LHCN-M2 (cell line): ENCODE measurements at places on chromosomes 11 and 22. TPM values are rescaled to one million over a fixed set of nuclear protein-coding genes. Genes with fewer than 3 reads are reported as not detected.

MRPL23 gene
- total RNA-seq: 191 and 219 TPM in 2 replicates

TENM4 gene
- total RNA-seq: 0.06 TPM in 2 replicates

CBLIF gene
- not detected in 2 replicates for total RNA-seq

CRYBB2 gene
- not detected in 2 replicates for total RNA-seq

PGR gene
- total RNA-seq: not detected in 2 replicates

DNA sequence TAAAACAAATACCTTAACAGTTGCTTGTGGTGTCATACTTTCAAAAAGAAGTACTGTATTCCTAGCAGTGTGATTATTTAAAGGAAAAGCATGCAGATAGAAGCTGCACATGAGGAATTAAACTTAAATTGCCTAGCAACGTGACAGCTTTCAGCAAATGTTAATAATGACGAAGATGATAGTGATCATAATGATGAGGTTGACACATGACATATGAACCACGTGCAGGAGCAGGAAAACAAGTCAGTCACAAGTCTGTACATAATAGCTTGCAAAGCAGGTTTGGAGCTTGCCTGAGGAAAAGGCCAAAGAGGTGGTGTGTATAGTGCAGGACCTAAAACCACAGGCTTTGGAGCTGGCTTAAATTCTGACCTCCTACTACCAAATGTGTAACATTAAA, 30.6 kb upstream of the PIK3C2A start:
- DNase-seq: no peak

DNA sequence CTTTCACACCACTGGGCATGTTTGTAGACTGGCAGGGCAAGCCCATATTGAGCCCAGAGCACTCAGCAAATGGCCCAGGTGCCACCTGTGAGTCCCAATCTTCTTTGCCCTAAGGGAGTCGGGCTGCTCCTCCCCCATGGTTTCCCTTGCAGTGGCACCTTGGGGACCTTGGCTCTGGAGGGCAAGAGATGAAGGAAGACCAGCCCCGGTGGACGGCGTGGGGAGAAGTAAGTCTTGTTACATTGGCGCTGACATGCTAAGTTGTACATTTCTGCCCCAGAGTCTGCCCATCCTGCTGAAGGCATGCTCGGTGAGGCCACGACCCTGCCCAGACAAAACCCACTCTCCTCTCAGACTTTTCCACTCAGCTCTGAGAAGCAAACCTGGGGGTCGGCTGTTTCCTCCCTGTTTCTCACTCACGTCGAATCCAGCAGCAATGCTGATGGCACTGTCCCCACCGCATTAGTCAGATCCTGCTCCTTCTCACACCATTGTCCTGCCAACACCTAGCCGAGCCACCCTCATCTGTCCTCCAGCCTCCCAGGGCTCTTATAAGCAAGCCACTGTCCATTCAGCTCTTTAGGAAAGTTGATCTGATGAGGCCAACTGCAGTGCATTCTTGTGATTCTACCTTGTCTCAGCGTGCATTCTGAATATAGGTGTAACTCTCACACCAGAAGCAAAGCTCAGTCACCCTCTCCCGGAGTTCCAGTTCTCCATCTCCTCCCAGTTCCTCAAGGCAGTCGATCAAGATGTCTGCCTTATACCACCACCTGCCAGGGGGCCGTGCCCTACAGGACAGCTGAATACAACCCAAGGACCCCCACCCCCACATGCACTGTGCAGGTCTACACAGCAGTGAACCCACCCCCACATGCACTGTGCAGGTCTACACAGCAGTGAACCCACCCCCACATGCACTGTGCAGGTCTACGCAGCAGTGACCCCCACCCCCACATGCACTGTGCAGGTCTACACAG, 827.1 kb downstream of the TBC1D22A start:
- no peak for DNase-seq

DNA sequence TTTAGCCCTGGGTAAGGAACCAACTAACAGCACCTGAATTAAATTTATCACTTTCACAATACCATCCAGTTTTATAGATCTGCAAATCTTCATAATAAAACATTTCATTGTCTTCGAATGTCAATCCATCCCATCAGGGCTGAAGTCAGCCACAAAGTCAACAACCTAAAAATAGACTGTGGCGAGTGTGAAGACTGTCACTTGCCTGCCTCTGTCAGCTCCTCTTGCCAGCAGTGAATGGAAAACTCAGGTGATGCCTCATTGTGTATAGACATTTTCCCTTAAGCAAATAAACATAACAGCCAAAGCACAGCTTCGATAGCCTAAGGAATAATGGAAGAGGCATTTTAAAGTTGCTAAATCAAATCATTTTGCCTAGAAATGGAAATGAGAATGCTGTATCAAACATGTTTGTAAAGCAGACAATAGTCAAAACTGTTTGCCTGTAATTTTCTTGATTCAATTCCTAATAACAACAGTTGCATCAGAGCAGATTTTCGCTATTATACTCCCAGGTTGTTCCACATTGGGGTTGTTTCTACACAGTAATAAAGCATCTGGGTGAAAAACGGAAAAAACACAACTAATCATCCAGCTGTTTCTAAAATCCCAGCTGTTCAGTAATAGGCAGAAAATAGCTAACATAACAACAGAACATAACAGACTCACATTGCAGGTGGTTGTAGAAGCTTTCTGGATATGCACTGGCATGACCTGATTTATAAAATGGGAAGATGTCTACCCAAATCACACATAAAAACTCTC, 15.7 kb downstream of the KCNA4 start:
- DNase-seq: no peak

DNA sequence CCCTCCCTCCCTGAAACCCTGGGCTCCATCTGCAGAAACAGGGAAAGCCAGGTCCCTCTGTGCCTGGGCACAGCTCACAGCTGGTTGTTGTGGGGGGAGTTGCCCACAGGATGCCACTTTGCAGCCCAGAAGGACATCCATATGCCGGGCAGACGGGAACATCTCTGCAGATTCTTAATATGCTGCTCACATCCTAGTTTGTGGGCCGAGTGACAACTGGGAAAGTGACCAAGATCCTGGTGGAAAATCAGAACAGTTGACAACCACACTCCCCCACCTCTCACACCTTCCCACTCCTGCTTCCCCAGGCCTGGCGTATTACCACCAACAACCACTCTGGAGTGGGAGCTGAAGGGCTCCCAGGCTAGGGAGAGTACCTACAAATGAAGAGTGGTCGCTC, 7.3 kb upstream of the SCGB1A1 start:
- DNase-seq: no peak

- no peak for DNase-seq
Measured at GRCh38 chr11:123479048-123479837, 49.2 kb downstream of the GRAMD1B start.

GRCh38 chr11:80669620-80670019, 1228.8 kb upstream of the TENM4 start:
- no peak for DNase-seq

- DNase-seq: no peak
Measured at GRCh38 chr11:6268820-6269219, 9.2 kb downstream of the CCKBR start.

DNA sequence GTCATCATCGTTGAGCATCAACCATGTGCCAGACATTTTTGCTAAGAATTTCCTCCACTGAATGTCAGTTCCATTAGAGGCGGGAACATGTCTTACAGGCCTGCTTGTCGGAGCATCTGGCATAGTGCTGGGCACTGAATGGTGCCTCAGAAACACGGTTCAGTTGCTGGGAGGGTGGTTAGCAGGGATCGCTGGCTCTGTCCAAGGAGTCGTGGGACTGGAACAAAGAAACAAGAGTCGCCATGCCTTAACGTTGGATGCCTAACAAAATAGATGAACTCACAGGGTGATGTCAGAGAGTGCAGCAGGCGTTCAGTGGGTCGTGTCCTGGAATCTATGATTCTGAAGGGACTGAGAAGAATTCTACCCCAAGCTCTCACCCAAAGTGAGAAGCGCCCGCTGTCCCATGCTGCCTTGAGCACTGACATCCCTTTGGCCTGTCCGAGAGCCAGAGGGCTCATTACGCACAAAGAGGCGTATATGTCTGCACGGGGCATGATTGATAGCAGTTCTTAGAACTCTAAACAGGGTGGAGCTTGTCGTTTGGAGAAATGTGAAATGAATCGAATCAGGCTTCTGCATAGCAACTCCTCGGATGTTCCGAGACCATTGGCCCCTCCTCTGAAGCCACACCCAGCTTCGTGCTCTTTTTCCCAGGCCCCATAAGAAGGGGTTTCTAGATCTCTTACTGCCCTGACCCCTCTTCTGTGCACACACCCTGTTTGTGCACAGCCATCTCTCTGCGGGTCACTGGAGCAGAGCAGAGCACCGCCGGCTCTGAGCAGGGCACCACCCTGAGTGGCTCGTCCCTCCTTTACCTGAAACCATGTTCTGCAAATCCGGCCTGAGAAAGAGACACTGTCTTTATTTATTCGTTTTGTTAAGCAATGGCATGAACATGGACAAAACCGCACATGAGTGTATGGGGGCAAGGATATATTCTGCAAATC, 113.1 kb upstream of the B3GAT1 start:
- no peak for DNase-seq

GRCh38 chr22:46748908-46749675, 11.0 kb upstream of the CERK start:
- DNase-seq: no peak

DNA sequence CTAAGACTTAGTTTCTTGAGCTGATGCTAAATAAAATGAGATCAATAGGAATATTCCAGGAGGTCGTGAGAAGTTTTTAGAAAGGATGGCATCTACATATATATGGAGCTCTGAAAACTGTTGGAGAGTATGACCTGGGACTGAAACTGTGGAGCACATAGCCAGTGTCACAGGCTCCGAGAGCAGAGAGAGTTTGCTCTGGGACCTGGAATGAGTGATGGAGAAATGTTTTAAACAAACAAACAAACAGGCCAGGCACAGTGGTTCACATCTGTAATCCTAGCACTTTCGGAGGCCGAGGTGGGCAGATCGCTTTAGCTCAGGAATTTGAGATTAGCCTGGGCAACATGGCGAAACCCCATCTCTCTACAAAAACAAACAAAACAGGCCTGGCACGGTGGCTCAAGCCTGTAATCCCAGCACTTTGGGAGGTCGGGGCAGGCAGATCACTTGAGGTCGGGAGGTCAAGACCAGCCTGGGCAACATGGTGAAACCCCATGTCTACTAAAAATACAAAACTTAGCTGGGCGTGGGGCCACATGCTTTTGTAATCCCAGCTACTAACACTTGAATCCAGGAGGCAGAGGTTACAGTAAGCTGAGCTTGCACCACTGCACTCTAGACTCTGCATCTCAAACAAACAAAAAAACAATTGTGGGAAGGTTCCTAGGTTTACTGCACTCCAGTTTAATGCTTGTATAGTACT, 67.1 kb downstream of the SLC35F2 start:
- no peak for DNase-seq

GRCh38 chr11:43834286-43834685, 46.3 kb upstream of the ALKBH3 start:
- DNase-seq: no peak

GRCh38 chr11:12979928-12980689, 29.0 kb upstream of the RASSF10 start:
- DNase-seq: no peak

DNA sequence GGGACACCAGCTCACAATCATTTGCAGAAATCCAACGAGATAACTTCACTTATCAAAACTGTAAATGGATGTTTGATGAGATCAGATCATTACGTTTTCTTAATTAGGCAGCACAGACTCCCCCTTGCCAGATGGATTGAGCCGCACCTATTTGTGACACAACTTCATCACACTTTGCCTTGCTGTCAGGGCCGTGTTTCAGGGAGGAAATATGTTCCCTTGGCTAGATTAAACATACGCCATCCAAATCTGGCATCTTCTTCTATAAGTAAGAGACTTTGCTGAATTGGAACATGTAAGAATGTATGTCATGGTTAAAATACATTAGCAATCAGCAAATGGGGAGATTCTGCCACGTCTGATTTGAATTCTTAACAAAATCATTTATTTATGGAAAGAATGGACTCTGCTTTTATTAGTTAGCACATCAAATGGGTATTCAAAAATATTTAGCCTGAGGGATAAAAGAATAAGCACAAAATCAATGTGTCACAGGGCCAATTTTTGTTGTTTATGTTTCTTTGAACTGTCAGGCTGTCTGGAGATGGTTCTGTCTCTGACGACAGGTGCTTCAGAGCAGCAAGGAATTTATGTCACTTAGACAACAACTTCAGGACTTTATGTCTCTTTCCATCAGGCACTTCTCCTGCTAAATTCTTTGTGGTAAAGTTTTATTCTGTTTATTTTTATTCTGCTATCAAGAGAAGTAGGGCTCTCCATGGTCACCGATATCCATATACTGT, 326.1 kb upstream of the NCAM1 start:
- no peak for DNase-seq

- DNase-seq: peak; percentile 96
Measured at GRCh38 chr11:129846508-129847335, 31.1 kb downstream of the TMEM45B start.
